ENCODE measurements at places on chromosomes 12 and 14.

DNA sequence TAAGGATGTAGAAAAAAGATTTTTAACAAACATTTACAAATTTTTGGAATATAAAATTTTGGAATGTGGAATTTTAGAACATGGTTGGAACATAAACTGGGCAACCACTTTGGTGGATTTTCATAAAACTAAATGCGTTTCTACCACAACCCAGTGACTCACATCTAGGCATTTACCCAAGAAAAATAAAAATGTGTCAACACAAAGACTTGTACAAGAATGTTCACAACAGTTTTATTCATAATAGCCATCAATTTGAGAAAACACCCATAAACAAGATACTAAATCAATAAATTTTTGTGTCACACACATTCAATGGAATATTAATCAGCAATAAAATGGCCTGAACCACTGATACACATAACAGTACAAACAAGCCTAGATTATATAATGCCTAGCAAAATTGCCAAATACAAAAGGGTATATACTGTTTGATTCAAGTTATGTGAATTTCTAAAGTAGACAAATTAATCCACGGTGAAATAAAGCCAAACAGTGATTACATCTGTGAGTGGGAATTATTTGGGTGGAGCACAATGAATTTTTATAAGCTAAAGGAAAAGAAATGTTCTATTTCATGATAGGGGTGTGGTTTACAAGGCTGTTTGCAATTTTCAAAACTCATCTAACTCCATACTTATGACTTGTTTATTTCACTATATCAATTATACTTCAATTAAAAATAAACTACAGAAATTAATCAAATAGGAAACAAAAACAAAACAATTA, 415.2 kb upstream of the OR4E1 start:
- no peak for DNase-seq

GRCh38 chr12:10140001-10140400, 10.0 kb upstream of the CLEC7A start:
- DNase-seq: peak; percentile 41

DNA sequence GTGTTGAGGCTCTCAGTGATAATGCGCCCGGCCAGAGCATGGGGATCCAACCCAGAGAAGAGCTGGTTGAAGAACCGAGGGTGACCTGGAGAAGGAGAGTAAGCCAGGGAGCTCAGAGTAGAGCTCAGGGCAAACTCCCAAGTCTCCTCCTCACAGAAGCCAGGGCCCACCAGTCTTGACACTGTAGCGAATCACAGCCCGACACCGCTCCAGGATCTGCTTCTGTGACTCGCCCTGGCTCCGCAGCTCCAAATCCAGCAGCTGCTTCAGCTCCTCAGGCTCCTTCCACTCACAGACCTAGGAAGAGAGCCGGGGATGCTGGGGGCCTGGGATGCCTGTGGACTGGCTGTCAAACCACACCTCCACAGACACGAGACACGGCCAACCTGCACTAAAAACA, 8.2 kb upstream of the ZNF740 start:
- DNase-seq: no peak

- no peak for DNase-seq
Observed at GRCh38 chr12:25397001-25397400, 146.3 kb upstream of the KRAS start.

GRCh38 chr12:119052001-119052400, 70.7 kb downstream of the SRRM4 start:
- no peak for DNase-seq

GRCh38 chr14:99484106-99484505, 2.9 kb downstream of the CCNK start:
- no peak for DNase-seq

DNA sequence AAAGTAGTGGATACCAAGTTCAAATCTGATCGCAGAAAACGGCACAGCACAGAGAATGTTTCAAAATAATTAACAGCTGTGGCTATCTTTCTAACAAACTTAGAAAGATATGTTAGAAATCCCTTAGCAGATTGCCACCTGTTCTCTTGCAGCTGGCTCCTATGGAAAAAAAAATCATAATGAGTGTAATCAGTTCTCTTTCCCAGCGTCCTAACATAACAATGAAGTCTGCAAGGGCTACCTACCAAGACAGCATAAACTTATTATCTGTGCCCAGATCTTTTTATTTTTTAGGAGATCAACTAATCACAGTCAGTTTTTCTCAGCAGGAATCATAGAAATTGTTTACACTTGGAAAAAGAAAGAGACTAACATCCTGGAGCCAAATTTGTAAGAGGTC, 358.6 kb upstream of the FOXG1 start:
- DNase-seq: no peak

DNA sequence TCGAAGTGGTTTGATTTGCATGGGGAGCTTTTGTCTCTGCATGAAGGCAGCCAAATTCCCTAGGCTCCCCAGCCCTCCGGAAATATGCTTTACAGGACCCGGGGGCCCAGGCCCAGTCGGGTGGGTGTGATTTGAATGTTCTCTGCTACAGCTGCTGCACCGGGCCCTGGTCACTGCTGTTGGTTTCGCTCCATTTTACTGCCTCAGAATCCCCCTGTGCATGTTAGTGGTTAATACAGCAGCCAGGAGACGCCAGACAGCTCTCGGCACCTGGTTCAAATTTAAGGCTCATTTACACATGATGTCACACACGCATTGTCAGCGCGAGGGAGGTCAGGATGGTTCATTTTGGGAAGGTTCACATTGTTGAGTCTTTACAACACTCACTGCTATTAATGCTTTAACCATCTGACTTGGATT, 99.6 kb downstream of the SLC38A6 start:
- no peak for DNase-seq

DNA sequence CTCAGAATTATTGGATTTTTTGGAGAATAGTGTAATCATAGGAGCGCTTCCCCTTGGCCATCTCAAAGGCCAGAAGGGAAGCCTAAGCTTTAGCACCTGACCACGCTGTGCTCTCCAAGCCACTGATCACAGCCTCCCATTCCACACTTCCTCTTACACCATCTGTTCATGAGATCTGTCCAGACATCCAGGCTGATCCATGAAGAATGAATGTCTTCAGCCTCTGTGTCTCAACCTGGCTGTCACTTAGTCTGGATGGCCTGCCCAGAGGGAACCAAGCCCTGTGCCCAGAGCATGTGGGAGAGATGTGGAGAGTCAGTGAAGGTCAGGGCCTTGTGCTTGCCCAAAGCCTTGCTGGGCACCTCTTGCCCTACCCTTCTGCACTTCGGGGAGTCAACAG, 40.5 kb downstream of the TSPAN11 start:
- no peak for DNase-seq

DNA sequence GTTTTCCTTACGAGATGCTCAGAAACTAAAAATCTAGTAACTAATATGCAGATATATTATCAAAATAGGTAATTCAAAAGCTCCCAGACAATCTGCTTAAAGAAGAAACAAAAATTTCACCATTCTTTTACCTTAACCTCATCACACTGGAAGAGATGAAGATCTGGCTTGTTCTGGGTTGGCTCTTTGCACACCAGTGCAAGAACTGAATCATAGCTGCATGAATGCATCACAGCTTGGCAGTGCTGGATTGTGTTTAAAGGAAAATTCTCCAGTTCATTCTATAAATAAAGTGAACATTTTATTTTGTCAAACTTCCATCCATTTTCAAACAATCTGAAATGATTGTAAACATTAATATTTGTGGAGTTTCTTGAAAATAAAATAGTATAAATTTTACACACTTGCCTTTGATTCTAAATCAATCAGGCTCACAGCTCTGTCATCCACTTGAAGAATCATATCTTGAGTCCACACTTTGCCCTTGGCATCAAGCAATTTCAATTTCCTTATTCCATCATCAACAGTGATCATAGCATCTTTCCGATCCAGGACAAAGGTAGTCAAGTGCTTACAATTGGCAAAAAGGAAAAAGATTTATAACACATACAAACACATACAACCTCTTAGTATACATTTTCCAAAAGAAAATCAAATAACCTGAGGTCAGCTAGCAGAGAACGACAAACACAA, 119.8 kb downstream of the EPS8 start:
- no peak for DNase-seq

GRCh38 chr12:120536064-120536791, 2.1 kb downstream of the RNF10 start:
- peak; percentile 43 for DNase-seq

- peak; percentile 52 for DNase-seq
Observed at GRCh38 chr12:46430340-46430948, 57.9 kb upstream of the SLC38A2 start.

GRCh38 chr12:107399046-107399445, 286.6 kb upstream of the PWP1 start:
- DNase-seq: no peak

DNA sequence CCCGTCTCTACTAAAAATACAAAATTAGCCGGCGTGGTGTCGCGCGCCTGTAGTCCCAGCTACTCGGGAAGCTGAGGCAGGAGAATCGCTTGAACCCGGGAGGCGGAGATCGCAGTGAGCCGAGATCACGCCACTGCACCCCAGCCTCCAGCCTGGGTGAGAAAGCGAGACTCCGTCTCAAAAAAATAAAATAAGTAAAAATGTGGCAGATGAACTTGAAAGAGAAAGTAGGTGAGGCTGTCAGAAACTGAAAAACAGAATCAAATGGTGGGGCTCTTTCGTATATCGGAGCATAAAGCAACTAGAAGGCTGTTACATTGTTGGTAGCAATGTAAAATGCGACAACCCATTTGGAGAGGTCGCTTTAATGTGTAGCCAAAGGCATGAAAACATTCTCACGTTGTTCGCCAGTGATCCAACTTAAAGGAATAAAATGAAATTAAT, 767 bp upstream of the CCNT1 start:
- no peak for DNase-seq

DNA sequence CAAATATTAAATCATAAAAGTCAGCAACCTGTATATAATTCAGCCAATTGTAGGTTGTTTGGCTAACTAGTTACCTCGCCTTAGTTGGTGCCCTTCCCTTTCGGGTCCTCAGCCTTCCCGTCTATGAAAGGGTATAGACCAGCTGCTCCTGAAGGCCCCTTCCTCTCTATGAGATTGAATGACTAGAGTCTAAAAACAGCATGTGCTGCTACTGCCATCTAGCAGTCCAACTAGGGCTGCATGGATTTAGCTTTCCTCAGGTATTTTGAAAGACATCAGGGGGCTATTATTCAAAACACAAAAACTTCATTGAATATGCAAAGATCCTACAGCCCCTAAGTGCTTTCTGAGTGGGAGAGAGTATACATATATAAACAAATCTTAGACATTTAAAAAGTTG, 37.0 kb upstream of the TMEM263 start:
- no peak for DNase-seq

DNA sequence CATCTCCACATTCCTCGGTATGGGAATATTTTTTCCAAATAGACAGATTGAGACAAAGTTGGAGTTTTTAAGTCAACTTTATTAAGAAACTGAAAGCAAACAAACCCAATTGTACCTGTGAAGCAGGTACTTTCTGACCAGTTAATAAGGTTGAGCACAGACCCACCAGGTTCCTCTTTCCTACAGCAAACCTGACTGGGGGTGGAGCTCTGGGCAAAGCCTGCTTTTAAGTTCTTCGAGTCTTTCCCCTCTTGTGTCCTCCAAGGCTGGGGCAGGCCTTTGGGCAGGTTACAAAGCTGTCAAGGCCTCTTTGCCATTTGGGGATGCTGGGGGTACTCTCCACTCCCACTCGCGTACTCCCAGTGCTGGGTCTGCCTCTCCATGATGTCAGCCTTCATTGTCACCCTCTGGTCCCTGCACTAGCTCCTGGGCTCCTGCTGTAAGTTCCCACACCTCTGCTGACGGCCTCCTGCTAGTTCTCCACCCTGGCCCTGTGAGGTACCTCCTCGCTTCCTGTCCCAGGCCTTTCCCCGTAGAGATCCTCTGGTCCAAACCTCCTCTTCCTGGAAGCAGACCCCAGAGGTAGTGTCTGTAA, 3.2 kb downstream of the KCNH3 start:
- no peak for DNase-seq

DNA sequence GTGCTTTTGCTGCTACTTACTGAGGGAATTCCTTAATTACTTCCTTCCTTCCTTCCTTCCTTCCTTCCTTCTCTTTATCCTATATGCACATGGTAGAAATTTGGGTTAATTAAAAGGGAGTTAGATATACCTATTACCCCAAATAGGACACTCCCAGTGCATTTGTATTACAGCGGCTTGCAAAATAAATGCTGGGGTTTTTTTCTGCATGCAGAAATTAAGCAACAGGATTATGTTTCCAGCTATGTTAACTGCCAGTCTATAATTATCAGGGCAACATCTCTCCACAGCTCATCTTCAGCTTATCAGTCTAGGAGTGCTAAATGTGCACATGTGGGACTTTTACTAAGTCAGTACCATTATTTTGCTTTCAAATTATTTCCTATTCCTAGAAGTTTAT, 132.9 kb upstream of the SLC35F4 start:
- DNase-seq: no peak

DNA sequence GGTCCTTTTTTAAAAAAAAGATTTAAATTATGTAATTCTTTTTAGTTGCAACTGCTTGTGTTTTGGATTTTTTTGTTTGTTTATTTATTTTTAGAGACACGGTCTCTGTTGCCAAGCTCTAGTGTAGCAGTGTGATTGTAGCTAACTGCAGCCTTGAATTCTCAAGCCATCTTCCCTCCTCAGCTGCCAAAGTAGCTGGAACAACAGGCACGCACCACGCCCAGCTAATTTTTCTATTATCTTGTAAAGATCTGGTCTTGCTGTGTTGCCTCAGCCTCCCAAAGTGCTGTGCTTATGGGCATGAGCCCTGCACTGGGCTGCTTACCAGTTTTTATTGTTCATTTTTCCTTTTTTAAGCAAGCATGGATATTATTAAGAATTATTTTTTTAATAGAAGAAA, 10.6 kb upstream of the ART4 start:
- no peak for DNase-seq

- DNase-seq: no peak
Observed at GRCh38 chr14:69327507-69327906, 67.5 kb downstream of the GALNT16 start.

DNA sequence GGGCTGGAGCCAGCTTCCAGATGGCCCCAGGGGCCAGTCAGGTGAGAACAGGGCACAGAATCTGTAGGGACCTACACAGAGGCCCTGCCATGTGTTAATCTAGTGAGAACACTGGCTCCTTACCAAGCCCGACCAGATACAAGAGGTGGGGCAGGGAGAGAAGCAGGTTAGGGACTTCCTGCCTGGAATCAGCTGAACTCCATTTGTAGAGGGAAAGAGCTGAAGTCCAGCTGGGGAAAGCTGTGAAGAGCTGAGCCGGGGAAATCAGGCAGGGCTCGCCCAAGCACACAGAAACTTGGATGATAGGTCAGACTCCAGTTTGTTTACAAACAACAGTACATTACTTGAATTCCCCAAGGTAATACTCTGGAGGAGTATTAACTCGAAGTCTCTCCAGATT, 46.7 kb downstream of the PTGER2 start:
- DNase-seq: no peak

GRCh38 chr12:25652371-25652770, 99.3 kb upstream of the LMNTD1 start:
- no peak for DNase-seq

All from CD4-positive, alpha-beta T cell treated with Interleukin-4 for 4 hours (primary cell).